ENCODE measurements at places on chromosomes 6 and 20.

DNA sequence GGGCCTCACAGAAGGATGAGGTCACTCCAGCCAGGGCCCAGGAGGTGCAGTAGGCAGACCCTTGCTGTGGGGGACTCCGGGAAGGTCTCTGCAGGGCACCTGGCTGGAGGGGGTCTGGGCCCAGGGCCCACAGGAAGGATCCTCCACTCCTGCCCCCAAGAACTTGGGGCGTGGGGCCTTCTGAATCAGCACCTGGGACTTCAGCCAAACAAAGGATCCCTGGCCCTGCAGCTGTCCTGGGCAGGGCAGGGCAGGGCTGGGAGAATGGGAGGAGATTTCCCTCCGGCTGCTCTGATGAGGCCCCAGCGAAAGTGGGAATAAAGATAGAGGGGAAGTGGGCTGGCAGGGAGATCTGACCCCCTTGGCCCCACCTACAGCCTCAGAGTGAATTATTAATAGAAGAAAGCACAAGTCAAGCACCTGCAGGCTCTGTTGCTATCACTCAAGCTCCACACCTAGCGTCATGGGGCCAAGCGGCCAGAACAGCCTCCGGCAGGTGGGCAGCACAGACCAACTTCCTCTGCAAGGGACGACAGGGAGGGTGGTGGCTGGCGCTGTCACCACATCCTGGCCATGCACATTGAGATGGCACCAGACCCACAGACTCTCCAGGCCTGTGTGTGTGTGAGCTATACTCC, 61.6 kb upstream of the MRPS10 start:
- DNase-seq, result no peak

- DNase-seq, result no peak
Measured at GRCh38 chr6:157169656-157170055, 153.7 kb downstream of the TMEM242 start.

DNA sequence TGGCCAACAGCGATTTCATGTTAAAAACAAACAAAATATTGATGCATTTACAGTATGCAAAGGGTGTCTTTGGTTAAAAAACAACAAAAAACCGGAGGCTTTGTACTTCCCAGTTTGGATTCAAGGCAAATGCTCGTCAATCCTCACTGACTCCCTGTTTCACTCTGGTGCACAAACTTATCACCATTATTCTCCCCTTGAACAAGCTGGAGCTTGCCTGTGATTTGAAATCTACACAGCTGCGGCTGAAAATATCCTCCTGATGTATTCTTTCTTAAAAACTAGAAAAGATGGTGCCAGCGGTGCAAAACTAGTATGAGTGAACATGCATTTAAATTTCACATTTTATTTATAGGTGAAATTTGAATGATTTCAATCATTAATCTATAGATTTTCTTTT, 3.3 kb downstream of the PERP start:
- DNase-seq, result no peak

- no peak for DNase-seq
Measured at GRCh38 chr6:98830146-98830545, 4.2 kb upstream of the POU3F2 start.

GRCh38 chr20:10555865-10556308, 117.9 kb downstream of the JAG1 start:
- no peak for DNase-seq

DNA sequence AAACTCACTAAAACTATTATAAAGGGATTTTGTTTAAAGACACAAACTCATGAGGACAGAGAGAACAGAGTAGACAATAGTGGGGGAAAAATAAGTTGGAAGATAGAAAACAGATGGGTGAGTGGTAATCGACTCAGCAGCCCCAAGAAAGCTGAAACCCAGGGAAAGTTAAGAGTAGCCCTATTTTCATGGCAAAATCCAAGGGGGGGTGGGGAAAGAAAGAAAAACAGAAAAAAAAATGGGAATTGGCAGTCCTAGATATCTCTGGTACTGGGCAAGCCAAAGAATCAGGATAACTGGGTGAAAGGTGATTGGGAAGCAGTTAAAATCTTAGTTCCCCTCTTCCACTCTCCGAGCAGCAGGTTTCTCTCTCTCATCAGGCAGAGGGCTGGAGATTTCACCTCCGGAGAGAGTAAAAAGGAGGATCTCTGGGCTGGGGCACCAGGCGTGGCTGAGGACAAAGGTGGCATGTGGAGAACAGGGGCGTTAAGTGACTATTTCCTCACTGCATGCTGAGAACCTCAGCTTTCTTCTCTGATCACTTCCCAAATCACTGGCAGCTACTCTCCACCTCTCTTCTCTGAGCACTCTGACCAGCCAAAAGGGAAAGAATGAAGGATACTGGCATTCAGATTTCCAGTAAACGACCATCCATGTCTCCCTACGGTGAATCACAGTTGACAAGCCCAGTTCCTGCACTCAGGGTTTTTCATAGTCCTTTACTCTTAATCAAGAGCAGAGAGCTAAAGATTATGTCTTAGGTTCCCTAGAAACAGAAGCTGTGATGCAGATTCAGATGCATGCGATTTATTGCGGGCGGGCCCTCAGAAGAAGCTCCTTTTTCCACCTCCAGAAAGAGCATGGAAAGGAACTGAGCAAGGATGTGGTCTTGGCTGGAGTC, 7.3 kb upstream of the RNF24 start:
- DNase-seq, result no peak

GRCh38 chr20:36991703-36992102, 40.2 kb upstream of the SAMHD1 start:
- no peak for DNase-seq

DNA sequence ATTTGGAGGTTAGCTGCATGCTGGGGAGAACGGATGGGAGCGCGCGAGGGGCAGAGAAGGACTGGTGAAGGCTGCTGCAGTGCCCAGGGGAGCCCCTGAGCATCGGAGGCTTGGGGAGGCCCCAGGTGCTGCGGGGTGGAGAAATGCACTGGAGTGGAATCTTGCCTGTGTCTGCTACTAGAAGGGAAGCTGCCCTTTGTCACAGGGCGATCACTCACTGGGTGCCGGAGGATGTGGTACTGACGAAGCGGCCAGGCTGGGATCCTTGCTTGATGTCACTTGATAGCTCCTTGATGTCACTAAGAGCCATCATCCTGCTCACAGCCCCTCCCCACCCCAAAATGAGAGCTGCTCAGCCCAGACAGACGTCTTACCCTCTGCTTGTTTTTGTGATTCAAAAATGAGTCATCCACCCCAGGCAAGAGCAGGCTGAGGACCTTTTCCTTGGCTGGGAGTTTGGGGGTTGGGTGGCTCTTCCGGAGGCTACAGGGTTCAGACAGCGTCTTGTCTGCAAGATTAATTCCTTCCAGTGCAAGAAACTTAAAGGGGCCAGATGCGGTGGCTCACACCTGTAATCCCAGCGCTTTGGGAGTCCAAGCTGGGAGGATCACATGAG, 62.6 kb upstream of the PMEPA1 start:
- no peak for DNase-seq

DNA sequence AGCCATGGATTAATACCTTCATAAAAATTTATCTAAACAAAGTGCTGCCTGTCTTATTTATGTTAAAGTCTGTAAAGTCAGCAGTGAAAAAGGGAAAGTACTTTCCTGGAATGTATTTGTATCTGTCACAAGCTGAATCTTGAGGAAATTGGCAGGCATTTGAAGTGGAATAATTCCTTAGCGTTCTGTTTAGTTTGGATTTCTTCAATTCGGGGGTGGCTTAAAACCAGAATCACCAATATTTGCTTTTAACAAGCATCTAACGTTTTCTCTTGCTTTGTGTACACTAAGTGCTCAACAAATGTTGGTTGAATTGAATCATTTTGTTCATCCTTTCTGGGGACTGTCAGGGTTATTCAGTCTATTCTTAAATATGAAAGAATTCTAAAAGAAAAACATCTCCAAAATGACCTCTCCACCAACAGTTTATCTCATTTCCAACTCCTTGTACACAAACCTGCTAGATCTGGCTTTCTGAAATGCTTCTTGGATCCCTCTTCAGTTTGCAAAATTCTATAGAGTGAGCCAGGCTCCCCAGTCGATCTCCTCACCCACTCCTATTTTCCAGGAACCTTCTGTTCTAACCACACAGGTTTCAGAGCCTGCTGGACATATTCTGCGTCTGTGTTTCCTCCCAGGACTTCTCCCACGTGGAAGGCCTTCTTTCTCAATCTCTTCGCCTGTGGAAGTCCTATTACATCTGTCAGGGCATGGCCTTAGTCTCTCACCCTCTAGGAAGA, 2.0 kb upstream of the NPEPL1 start:
- no peak for DNase-seq

GRCh38 chr6:159887146-159887545, 3.6 kb upstream of the MAS1 start:
- DNase-seq, result no peak

DNA sequence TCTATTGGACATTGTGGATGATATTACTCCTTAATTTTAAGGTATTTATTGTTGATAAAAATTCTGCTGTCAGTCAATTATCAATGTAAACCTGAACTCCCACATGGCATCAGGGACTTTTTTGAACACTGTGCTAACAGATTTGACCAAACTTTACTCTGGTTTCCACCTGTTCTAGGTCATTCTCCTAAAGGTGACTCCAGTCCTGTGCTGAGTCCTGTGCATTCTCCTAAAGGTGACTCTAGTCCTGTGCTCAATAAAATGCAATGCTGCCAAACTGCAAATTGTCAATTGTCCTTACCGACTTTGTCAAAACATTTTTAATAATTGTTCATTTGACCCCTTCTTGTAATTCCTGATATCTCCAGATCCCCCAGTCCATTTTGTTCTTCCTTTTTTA, 408.4 kb upstream of the EPHA7 start:
- no peak for DNase-seq

DNA sequence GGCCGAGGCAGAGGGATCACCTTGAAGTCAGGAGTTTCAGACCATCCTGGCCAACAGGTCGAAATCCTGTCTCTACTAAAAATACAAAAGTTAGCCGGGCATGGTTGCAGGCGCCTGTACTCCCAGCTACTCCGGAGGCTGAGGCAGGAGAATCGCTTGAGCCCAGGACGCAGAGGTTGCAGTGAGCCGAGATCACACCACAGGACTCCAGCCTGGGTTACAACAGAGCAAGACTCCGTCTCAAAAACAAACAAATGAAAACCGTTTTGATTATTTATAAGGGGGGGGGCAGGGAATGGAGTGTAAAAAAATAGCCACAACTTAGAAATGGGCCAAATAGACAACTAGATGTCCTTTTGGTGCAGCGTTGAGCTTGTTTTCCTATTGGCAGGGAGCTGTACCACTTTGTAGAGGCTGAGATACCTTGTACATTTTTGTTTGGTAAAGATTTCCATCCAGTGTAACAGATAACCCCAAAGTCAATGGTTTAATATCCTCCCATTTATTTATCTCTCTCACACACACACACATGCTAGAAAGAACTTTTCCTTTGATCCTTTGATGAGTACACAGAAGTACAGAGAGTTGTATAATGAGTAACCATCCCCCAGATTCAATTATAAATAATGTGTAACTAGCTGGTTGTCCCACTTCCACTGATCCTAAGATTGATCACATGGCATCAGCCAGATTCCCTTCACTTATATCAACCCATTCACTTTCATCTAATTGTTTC, 477.5 kb downstream of the PRKN start:
- no peak for DNase-seq

GRCh38 chr6:27188061-27188884, 59.2 kb upstream of the PRSS16 start:
- peak; percentile 8 for DNase-seq

DNA sequence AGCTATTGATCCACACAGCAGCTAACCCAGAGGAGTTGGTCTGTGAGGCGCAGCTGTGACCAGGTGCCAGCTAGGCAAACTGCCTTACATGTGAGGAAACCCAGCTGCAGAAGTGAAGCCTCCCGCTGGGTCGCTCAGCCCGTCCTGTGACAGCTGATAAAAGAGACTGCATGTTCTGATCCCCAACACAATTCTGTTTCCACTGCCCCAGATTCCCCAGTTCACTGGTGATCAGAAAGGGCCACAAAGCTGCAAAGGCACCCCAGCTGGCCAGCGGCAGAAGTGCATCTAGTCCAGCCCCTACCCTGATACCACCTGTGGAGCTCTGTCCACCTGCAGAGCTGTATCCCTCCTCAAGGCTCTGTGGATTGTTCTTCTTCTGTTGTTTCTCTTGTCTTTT, 64.5 kb downstream of the CTNNBL1 start:
- DNase-seq, result no peak

DNA sequence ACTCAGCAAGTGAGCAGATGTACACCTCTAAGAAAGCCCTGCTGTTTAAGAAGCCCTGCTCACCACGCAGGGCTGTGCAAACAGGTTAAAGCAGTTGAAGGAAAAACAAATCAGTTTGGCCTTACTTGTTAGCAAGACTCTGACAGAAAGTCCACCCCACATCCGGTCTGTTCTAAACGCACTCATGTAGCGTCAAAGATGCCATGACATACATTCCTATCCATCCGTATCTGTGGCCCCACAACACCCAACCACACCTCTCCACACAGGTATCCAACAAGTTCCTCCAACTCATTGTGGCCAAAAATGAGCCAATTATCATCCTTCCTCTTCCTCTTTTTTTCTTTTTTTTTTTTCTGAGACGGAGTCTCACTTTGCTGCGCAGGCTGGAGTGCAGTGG, 22.8 kb upstream of the RAB22A start:
- DNase-seq, result no peak

- no peak for DNase-seq
Measured at GRCh38 chr6:72417759-72418158, 204.1 kb upstream of the KCNQ5 start.

- no peak for DNase-seq
Measured at GRCh38 chr20:37316116-37316774, 26.8 kb downstream of the MANBAL start.

GRCh38 chr6:2245877-2246863, 765 bp upstream of the GMDS start:
- no peak for DNase-seq

- DNase-seq, result no peak
Measured at GRCh38 chr20:23140991-23141390, 54.9 kb upstream of the CD93 start.

DNA sequence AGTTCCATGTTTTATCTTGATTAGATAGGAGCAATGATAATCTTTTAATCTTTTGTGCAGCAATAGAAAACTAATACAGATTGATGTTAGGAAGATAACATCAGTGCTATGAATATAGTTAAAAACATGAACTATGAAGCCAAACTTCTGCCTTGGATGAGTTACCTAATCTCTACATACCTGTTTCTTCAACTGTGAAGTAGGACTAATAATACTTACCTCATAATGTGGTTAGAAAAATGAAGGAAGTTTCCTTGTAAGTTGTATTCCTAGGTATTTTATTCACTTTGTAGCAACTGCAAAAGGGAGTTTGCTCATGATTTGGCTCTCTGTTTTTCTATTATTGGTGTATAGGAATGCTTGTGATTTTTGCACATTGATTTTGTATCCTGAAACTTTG, 111.9 kb downstream of the FRK start:
- no peak for DNase-seq

DNA sequence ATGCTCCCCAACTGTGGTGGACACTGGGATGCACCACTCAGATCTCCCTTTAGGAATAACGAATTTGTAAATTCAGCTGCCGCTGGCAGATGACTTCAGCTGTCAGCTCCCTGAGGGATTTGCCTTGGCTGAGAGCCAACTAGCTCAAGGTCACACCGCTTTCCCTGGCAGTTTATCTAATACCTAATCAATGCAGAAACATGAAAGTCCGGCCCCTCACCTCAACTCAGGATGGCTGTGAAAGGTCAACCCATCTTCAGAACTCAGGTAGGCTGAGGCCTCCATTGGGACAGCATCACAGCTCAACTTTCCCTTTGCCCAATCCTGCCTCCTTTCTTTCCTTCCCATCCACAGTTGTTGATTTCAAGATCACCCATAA, 22.8 kb upstream of the SCGN start:
- no peak for DNase-seq

- no peak for DNase-seq
Measured at GRCh38 chr6:116631379-116631990, 15.2 kb downstream of the RSPH4A start.
